ENCODE measurements at places on chromosomes 13 and 19.

GRCh38 chr13:23912469-23912868, 15.2 kb upstream of the C1QTNF9B start:
- no peak for DNase-seq

GRCh38 chr19:47377801-47378200, 28.7 kb downstream of the DHX34 start:
- DNase-seq = no peak

- DNase-seq = no peak
Measured at GRCh38 chr13:37775871-37776270, 93.7 kb downstream of the TRPC4 start.

DNA sequence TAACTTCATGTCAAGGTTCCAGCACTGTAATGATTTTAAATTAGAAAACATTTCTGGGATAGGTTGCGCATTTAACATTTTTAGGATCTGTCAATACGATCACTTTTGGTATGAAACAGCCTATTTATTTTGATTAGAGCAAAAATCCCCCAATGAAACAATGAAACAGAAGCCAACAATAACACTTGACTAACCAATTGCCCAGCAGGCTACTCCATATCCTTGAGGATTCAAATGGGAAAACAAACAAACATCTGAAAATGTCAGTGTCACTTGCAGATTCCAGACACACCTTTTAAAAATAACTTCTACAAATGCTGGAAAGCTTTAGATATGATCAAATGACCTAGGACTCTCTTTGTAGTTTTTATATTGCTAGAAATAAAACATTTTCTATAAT, 1412.5 kb upstream of the PRR20A start:
- DNase-seq = no peak

DNA sequence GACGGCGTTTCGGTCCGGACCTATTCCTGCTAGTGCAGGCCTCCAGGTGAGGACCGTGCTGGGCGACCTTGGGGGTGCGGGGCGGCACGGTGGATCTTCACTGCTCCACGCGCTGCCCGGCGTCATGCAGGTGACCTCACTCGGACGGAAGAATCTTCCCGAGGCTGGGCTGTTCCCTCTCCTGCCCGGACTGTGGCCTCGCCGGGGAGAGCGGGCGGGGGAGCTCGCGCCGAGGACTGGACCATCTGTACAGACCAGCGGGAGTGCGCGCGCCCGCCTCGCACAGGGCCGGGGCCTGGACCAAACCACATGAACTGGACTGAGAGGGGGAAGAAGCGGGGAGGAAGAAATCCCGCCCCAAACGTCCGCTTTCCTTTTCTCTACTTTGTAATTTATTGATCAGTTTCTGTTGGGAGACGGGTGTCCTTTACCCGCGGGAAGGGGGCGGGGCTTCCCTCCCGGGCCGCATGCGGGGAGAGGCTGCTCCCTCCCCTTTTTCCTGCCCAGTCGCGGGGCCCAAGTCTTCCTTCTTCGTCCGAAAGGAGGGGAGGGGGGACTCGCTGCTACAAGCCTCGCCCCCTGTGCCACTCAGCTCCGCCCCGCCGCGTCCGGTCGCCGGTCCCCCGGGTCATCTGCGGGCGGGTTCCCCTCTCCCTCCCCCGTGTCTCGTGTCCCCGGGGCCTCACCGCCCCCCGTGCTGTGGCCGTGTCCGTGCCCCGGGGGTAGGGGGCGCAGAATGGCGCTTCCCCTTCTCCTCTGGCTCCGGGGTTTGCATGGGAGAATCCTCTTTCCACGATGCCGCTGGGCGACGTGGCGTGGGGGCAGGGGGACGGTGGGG, 4.9 kb downstream of the HRC start:
- peak; percentile 48 for DNase-seq

DNA sequence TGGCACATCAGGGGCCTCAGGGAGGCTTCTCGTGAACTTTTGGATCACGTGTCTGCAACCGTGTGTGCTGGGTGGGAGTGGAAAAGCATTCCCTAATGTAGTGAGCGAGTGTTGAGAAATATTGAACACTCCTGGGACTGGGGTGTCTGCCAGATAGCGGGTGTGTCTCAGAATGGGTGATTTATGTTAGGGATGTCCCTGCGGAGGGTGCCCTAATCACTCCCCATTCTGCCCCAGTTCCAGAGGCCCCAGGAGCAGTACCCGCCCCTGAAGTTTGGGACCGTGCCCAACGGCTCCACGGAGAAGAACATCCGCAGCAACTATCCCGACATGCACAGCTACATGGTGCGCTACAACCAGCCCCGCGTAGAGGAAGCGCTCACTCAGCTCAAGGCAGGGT, 24.2 kb upstream of the GRWD1 start:
- DNase-seq = no peak

DNA sequence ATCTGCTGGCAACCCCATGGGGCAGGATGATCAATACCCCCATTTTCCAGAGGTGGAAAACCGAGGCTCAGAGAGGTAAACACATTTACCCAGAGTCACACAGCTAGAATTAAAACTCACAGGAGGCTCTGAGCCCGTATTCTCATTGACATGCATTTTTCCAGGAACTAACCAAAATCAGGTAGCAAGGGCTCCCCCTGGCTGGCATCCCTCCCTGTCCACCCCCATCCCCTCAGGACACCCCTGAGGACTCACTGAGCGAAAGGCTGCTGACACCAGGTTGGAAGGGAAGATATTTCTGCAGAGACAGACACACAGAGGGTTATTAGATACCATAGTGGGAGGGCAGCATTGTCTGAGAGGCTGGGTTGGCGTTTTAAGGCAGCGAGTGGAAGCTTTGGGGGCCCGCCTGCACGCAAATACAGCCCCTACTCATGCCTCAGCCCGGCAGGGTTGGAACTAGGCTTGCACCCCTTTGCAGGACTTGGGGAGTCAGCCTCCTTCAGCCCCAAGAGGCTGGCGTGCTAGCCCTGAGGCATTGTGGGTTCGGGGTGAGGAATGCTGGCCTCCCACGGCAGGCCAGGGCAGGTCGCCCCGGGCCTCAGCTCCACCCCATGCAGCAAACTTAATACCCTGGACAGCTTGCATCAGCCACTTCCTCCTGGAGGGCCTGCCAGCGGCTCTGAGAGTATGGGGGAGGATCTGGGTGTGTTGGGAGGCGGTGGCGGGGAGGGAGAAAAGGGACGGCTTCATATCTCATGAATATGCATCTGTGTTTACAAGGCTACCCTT, 3.9 kb downstream of the SLC1A5 start:
- DNase-seq = peak; percentile 47

DNA sequence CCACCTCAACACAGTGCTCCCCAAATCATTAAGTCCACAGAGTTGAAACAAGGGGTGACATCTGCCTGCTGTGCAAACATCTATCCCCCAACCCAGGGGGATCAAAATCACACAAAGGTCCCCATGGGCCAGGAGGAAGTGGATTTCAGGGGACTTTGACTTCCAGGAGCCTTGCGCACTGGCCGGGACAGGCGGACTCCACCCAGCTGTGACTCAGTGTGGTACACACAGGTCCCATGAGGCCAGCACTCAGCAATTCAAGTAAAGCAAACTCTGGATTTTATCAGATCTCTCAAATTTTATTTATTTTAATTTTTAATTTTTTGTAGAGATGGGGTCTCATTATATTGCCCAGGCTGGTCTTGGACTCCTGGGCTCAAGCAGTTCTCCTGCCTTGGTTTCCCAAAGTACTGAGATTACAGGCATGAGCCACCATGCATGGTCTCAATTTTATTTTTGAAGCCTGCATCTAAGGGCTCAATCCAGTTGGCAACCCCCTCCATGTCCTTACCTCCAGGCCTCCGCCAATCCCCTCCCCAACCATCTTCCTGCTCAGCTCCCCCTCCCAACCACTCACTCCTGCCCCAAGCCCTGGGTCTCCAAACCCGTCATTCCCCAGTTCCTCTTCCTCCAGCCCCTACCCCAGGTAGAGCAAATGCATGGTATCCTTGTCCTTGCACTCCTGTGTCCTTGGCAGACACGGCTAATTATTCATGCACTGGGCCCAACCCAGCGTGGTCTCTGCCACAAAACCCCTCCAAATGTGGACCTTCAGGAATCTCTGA, 18.2 kb downstream of the ARHGAP33 start:
- no peak for DNase-seq

DNA sequence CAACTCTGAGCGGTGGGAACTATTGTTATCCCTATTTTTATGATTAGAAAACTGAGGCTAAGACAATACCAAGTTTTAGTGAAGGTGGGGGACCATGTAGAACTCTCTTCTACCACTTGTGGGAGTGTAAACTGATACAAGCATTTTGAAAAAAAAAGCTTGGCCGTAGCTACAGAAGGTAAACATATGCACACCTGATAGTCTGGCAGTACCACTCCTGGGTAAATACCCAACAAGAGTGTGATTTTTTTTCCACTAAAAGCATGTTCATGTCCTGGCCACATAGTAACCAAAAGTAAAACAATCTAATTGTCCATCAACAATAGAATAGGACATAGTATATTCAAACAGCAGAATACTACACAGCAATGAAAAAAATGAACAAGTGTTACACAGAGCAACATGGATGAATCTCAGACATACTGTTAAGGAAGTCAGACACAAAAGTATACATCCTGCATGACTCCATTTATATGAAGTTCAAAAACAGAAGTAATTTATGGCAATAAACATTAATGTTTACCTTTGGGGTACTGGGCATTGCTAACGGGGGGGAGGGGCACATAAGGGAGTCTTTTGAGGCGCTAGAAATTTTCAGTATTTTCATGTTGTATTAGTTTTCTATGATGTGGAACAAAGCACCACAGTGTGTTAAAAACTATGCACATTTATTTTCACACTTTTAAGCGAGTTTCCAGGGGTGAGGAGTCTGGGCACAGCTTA, 6.4 kb upstream of the SPATA13 start:
- no peak for DNase-seq

DNA sequence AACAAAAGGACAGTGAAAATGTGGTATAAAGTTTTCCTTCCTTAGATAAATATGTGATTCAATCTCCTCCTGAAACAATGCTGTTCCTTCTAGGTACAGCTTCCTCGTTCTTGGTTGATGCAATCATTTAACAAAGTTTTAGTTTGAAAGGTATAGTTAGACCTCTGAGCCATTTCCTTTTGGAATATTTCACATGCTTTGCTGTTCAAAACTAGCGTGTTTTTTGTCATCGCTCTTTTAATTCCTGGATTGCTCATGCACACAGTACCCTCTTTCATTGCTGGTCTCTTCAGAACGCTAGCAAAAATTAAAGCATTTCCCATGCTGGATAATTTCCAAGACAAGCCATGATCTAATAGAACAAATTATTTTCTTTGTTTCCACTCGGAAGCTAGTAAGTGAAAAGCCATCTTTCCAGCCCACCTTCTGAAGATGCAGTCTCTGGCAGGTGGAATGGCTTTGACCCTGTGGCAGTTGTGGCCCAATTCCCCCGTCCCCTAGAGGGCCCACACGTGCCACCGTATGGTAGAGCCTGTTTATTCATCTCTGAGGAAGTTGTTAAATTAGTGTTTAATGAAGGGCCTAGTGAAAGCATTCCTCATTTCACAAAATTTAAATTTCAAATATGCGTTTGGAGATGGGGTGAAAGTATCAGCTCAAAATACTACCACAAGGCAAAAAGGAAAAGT, 1040.6 kb upstream of the SLC10A2 start:
- no peak for DNase-seq

- DNase-seq = no peak
Measured at GRCh38 chr13:98916403-98916802, 61.5 kb downstream of the DOCK9 start.
